HT1080 (cell line): ENCODE measurements at places on chromosomes 2 and 18.

DNA sequence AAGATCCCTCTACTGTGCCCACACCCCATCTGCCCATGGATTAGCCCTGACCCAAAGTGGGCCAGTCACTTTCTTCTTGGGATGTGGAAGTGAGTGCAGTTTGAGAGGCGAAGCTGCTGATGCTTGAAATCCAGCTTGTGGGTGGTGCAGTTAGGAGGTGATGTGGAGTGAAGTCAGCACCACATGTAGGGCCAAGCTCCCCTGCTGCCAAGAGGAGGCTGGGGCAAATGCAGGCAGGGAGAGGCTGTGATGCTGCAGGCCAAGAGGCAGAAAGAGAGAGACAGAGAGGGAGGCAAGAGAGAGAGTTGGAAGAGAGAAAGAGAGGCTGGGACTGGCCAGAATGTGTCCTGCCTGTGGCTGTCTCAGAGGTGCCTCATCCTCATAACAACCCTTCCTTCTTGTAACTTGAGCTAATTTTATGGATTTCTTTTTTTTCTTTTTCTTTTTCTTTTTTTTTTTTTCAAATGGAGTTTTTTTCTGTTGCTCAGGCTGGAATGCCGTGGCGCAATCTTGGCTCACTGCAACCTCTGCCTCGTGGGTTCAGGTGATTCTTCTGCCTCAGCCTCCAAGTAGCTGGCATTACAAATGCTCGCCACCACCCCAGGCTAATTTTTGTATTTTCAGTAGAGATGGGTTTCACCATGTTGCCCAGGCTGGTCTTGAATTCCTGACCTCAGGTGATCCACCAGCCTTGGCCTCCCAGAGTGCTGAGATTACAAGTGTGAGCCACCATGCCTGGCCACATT is 35.3 kb upstream of the CAB39 start:
- DNase-seq, result peak; percentile 24

GRCh38 chr18:51417643-51418483 is 220.4 kb upstream of the MEX3C start:
- DNase-seq, result no peak

- no peak for DNase-seq
Observed at GRCh38 chr18:5439986-5440696, 103.7 kb downstream of the EPB41L3 start.

DNA sequence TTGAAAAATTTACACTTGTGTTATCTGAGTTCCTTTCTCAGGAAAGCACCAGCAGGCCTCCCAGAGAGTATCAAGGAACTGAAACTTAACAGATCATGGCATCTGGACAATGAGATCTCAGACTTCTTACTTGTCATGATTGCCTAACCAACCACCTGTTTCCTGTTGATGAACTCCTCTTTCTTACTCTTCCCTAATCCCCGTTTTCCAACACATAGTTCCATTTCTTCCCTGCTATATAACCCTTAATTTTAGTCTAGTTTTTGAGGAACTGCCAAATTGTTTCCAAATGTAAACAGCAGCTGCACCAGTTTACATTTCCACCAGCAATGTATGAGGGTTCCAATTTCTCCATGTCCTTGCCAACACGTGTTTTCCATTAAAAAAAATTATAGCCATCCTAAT is 6.1 kb upstream of the FAM171B start:
- DNase-seq, result peak; percentile 19

- peak; percentile 96 for DNase-seq
Observed at GRCh38 chr2:12320991-12321641, 395.6 kb upstream of the TRIB2 start.

GRCh38 chr2:161033059-161033660 is 127.1 kb upstream of the TANK start:
- no peak for DNase-seq

DNA sequence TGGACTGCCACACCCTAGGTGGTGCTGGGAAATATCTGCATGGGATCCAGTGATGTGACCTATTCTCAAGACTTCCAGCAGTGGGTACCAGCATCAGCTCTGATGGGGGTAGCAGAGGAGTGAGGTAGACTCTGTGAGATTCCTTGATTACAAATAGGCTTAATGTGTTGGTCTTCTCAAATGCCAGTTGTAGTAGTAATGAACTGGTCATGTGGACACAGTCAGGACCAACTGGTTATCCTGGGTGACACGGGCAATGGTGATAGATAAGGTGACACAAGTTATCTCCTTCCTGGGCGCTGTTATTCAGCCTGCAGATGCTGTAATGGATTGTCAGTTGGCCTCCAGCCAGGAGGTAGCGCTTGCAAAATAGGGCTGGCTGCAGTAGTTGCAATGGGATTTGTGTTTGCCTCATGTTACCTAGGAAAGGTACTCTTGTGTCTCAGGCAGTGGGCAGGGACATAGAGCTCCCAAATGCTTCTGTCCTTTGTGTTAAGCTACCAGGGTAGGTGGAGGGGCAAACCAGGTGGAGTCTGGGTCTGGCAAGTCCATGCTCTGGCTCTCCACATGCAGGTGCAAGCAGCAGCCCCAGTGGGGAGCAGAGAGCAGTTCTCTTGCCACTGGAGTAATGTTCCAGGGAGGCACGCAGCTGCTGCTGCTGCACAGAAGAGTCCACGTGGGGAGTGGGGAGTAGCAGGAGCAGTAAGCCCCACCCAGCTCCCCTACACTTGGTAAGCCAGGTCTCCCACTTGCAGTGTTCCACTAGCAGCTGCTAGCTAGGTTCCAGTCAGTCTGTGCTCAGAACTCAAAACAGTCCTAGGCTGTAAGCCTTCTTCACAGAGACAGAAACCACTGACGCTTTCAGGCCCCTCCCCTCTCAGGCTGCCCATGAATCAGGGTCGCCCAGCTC is 505.4 kb upstream of the DDX18 start:
- no peak for DNase-seq

DNA sequence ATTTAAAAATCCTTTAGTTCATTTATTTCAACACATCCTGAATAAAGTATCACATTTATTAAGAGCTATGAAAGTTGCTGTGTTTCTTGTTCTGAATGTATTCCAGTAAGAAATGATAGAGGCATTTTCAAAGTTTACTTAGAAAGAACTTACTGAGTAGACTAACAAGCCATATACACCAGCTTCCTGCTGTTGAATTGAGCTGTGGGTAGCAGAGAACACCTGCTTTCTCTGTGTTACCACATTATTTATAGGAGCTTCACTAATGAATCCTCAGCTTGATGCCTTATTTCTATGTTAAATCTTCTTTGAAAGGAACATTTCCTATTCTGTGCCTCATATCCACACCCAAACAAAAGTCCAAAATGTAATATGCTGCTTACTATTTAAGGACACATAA is 115.4 kb downstream of the CCDC141 start:
- DNase-seq, result no peak

DNA sequence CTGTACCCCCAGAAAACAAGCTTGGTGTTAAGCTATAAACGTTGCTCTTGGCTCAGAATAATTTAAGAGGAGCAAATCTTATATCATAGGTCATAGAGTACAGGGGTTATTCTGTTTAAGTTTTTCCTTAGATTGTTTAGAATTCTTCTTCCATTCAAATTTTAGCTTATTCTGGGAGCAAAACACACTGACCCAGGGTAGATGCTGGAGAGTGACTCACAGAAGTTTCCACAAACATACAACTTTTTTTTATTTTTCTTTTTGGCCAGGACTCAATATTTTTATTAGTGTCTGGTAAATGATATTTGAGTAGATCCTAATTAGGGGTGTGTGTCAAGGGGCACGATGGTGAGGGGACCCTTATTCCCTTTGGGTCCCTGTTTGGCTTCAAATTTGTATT is 71.5 kb upstream of the PSME4 start:
- DNase-seq, result no peak

DNA sequence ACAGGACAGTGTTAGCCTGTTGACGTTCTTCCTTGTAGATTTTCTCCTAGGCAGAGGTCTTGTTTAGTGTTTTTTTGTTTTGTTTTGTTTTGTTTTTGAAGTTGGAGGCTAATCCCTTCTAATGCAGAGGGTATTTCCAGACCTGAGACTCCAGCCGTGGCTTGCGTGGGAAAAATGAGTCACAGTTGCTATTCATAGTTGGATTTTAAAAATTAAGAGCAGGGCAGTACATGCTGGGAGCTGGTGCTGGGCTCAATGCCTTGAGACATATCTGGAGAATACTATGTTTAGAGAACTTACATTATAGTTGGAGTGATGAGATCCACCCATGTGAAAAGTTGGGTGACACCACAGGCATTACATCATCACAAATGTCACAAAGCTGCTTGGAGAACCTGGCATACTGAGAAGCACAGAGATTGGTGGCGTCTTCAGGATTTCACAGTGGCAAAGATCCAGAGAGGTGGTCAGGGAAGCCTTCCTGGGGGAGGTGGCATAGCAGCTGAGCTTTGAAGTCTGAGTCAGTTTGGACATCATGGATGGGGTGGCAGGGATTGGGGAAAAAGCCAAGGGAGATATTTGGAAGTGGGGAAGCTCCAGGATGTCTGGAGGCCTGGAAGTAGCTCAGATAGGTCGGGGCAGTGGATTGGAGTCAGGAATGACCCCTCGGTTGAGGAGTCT is 249.4 kb downstream of the LOXHD1 start:
- no peak for DNase-seq

- no peak for DNase-seq
Observed at GRCh38 chr2:122323927-122324326, 568.5 kb downstream of the TSN start.

DNA sequence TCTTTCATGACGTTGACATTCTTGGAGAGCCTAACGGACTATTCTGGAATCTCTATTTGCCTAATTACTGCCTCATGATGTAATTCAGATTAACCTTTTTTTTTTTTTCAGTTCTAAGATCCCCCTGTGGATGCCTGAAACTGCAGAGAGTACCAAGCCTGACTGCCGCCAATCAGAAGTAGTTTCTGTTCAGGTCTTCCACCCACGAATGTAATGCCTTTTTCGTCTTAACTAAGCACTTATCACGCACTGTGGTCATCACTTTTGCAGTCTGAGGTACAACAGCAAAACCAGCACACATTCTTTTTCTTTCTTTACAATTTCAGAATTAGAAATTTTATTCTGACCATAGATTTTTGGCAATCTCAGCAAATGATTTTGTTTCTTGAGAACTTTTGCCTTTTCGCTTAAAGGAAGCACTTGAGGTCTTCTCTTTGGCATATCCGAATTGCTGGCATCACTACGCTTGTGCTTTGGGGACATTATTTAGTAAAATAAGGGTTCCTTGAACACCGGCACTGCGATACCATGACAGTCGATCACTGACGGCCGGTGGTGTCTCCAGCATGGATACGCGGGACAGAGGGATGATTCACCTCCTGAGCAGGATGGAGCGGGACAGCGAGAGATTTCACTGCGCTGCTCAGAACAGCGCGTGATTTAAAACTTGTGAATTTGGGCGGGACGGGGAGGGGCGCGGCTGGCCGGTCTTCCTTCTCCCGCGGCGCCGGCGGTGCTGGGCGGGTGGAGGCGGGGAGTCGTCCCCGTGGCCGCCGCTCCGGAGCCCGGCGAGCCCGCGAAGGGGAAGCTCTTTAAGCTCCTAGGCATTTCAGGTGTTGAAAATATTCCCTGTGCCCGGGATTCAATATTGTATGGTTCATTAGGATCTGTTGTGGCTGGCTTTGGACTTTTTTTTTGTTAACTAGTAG is 32.0 kb upstream of the GPR55 start:
- peak; percentile 69 for DNase-seq

DNA sequence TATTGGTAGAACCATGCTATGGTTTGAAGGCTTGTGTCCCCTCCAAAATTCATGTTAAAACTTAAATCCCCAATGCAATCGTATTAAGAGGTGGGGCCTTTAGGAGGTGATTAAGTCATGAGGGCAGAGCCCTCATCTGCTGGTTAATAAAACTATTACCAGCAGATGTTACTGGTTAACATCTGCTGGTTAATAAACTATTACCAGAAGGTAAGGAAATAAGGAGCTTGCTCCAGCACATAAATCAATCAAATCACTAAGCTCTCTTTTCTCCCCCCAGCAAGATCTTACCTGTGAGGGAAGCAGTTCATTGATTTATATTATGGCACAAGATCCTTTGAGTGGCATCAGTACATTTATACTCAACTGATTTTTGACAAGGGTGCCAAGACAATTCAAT is 96.9 kb downstream of the AAK1 start:
- no peak for DNase-seq

DNA sequence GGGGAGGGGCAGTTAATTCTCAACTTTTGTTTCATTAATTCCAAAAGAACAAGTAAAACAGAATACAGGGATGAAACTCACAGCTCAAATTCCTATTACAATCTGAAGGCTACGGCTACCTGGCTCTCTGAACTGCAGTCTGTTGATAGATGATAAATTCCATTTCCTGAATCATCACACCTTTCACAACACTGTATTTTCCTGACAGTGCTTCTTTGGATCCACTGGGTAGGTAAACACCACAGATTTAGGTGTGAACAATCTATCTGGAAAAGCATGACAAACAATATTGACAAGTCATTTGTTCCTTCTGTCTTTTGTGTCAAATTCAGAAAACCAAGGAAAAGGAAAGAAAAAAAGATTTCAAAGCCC is 843.2 kb downstream of the LRRTM4 start:
- no peak for DNase-seq

DNA sequence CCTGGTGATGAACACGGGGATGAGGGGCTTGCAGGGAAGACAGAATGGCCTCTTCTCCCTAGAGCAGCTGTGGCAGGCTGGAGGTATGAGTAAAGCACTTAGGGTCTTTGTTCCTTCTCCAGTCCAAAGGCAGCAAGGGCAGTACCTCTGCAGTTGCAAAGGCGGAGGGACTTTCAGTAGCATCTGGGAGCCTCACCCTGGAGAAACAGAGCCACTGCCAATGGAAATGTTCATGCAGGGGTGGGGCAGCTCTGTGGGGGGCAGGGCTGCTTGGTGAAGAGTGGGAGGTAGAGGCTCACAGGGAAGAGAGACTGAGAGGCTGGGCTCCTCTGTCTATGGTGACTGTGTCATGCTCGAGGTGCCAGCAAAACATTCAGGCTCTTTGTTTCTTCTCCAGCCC is 344.1 kb upstream of the CHAC2 start:
- no peak for DNase-seq

- no peak for DNase-seq
Observed at GRCh38 chr2:240570531-240571313, 2.4 kb downstream of the RNPEPL1 start.

- no peak for DNase-seq
Observed at GRCh38 chr2:114056294-114057143, 166.6 kb downstream of the ACTR3 start.
